ENCODE measurements at places on chromosomes 3 and 15.
A peak's percentile ranks its signal among the peaks of the same experiment; 100 is the strongest.

DNA sequence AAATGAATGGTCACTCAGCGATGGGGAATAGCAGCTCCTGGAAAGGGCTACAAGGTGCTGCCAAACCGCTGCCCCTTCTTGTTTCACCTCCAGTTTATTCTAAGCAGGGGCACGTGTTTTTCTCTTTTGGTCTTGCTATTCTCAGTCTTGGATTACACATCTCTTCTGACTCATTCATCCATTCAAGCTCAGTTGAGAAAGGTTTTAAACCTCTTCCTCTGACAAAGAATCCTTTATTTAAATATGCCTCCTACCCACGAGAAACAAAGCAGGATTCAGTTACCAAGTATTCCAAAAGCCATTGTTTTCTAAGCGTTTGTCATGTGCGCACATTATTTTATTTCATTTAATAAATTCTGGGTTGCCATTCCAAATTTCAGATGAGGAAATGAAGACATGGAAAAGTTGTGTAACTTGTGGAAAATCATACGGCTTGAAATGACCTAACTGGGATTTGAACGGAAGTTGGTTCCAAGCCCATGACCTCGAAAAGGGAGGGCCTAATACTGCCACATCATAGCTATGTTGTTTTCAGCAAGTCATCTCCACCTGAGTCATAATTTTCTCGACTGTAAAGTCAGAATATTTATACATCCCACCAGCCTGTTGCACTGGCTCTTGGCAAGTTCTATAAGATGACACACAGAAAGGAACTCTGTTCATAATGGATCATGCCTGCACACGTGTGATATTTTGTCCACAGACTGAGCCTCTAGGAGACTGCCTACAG lies 292.0 kb upstream of the SLCO3A1 start:
- DNase-seq, result peak; percentile 70

GRCh38 chr3:185187391-185187790 lies 34.5 kb upstream of the C3orf70 start:
- no peak for DNase-seq

GRCh38 chr3:48634661-48635221 lies 520 bp downstream of the SLC26A6 start:
- no peak for DNase-seq

DNA sequence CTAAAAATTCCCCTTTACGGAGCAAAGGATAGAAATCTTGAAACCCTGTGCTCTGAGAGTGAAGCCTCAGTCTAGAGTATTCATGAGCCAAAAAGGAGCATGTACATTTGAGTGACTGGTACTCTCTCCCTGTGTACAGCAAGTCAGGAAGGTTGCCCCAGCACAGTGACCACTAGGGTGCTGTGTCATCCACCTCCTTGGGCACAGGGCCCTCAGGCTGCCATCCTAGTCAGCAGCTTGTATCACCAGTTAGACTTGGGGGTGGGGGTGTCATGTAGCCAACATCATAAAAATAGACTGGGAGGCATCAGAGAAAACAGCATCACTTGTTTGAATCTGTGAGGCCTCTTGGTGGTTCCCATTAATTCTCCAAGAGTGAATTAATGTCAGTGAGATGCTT lies 12.0 kb downstream of the NME9 start:
- DNase-seq, result no peak

- no peak for DNase-seq
Measured at GRCh38 chr3:56122911-56123310, 345.4 kb downstream of the ERC2 start.

DNA sequence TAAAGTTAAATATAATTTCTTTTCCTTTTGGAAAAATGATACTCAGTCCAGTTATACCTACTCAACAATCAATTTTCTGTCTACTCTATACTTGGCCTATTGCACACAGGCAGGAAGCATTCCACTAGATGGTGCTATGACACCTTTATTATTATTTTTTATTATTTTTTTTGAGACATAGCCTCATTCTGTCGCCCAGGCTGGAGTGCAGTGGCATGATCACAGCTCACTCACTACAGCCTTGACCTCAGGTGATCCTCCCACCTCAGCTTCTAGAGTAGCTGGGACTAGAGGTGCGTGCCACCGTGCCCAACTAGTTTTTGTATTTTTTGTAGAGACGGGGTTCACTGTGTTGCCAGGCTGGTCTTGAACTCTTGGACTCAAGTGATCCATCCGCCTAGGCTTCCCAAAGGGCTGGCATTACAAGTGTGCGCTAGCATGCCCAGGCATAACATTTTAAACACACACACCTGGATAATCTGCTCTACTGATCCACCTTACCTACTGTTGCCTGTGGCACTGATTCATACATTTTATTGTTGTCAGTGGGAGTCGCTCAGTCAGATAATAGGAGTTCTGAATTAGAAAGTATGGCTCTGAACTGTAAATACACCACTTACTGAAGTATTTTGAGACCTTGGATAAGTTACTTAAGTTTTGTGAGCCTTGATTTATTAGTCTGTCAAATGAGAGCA lies 56.2 kb downstream of the EIF3J start:
- no peak for DNase-seq

- DNase-seq, result no peak
Measured at GRCh38 chr15:37981775-37982174, 47.3 kb downstream of the TMCO5A start.

DNA sequence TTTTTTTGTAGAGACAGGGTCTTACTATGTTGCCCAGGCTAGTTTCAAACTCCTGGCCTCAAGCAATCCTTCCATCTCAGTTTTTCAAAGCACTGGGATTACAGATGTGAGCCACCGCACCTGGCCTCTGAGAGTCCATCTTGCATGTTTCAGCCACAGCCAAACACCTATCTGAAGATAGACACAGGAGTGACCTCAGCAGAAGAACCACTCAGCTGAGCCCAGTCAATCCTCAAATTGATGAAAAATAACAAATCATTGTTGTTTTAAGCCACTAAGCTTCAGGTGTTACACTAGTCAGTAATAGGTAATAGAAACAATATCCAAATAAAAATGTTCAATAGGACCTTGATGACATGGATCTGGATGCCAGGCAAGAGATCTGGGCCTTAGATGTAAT lies 38.3 kb upstream of the MITF start:
- DNase-seq, result no peak

DNA sequence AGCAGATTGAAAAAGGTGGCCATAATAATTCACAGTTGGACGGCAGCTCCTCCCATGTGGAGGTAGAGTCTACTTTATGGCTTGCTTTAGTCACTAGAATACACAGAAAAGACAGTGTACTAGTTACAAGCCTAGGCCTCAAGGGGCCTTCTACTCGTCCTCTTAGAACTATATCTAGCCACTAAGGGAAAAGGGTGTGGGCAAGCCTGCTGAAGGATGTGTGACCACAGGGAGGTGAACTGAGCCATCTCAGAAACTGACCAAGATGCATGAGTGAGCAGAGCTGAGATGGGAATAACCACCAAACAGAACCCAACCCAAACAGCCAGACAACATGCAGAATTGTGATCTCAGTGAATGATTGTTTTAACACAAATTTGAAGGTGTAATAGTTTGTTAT lies 335.6 kb upstream of the LMCD1 start:
- DNase-seq, result no peak

GRCh38 chr3:22979581-22979980 lies 223.5 kb upstream of the UBE2E2 start:
- DNase-seq, result no peak

- DNase-seq, result no peak
Measured at GRCh38 chr15:43250785-43251184, 15.9 kb downstream of the TGM5 start.

DNA sequence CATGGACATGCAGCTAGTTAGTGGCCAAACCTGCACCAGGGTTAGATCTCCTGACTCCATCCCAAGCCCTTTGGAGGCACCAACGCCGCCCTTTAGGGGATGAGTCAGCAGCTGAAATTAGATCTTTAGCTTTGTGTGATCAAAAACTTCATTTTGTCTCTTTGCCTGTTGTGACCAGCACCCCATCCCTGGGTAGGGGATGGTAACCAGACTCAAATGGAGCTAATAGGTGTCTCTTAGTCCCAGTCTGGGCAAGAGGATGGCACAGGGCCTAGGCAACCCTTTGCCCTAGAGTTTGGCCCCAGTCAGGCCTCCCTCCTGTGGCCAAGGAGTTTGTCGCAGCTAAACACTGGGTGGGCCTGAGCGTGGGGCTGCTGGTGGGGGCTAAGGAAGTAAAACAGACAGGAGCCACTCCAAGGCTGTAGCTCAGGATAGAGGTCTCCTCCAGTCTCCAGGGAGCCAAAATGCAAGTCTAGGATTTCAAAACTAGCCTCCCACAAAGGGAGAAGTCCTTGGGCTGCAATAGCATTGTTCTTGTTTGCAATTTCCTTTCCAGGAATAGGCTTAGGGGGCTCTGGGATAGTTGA lies 105.1 kb downstream of the CPN2 start:
- DNase-seq, result no peak

DNA sequence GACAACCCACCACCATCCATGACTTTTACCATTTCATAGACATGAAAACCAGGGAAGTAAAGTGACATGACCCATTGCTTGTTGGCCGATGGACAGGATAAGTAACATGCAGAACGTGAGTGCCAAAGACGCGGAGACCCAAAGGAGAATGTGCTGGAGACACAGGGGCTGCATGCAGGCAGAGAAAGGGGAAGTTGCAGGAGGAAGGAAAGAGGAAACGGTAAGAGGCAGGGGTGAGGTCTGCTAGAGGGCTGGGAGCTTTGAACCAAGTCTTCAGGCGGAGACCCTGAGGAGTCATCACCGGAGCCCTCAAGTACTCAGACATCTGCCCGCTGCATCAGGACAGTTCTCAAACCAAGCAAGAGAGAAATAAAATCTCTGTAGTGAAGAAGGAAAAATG lies 34.9 kb downstream of the MAGEF1 start:
- DNase-seq, result no peak

- DNase-seq, result no peak
Measured at GRCh38 chr15:42037656-42038055, 16.8 kb upstream of the PLA2G4E start.

- no peak for DNase-seq
Measured at GRCh38 chr3:167113035-167113830, 266.9 kb downstream of the ZBBX start.

GRCh38 chr3:27671101-27671500 lies 51.0 kb downstream of the EOMES start:
- DNase-seq, result no peak

GRCh38 chr3:34109021-34109420 lies 310.6 kb downstream of the PDCD6IP start:
- no peak for DNase-seq

DNA sequence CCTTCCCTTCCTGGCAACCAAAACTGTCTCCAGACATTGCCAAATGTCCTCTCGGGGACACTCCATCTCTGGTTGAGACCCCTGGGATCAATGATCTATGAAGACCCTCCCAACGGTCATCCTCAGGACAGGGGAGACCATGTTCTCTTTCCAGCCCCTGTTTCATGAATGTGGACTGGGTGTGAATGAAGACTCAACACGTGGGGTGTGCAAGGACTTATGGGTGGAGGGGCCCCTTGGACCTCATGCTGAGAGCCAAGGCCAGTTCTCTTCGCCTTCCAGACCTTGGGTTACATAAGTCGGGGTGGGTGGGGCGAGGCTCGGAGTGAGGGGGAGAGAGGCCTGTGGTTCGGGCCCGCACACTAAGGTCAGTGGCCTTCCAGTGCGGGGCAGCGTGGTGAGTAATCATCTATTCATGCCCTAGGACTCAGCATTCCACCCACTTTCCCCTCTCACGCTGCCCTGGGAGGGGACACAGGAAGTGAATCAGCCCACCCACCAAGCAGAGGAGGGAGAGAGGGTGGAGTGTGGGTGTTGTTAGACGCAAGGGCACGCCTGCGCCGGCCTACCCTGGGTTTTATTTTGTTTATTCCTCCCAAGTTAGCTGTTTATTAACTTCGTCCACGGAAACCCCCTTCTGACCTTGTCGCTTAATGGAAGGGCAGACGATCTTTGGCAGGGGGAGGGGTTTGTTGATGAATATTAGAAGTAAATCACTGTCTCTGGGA lies 6.7 kb downstream of the PAQR5 start:
- DNase-seq, result peak; percentile 17

GRCh38 chr3:159732172-159733111 lies 256.2 kb upstream of the IL12A start:
- peak; percentile 81 for DNase-seq

- DNase-seq, result no peak
Measured at GRCh38 chr15:44545913-44546802, 9.2 kb downstream of the EIF3J start.

DNA sequence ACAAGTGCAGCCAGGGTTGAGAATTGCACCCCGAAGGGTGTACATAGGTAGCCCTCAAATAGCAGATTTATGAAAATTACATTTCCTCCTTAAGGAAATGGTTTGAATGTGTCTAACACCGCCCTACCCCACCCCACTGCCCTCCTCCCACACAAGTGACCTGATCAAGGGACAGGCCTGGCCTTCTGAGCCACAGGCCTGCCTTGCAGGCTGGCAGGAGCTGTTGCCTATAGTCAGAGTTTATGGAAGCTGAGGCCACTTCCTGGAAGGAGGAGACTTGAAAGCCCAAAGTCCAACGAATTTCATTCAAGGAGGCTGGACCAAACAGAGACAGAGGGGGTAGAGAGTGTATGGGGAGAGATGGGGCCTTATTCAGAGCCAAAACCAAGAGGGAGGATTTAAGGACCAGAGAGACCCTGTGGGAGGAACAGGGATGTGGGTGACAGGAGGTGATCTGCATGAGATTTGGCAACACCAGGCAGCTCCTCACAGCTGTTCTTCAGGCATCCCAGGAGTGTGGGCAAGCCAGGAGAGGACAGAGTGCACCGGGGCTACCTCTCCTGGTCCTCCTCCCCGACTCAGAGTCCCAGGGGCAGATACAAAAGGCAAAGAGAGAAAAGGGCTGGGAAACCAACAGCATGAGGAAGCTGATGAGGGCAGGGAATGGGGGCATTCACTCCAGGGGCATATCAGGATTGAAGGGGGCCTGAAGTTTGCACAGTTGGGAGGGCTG lies 100.4 kb upstream of the HES1 start:
- DNase-seq, result no peak

- no peak for DNase-seq
Measured at GRCh38 chr15:79900087-79900486, 3.3 kb upstream of the MTHFS start.

Measured in fibroblast of skin of left biceps (primary cell).